ENCODE measurements at places on chromosomes 12 and 14. TPM values are rescaled to one million over a fixed set of nuclear protein-coding genes. Genes with fewer than 3 reads are reported as not detected.
A peak's percentile ranks its signal among the peaks of the same experiment; 100 is the strongest.

Gene ACIN1
- total RNA-seq: 229 TPM

Gene C3AR1
- total RNA-seq: 4.6 TPM

Gene SLC39A2
- total RNA-seq: 0.83 TPM

Gene PIANP
- total RNA-seq: 2.6 TPM

Gene VASH1
- total RNA-seq: 9.0 TPM

Gene RAD51AP1
- total RNA-seq: 2.3 TPM

Gene DAZAP2
- 221 TPM for total RNA-seq

Gene TWF1
- total RNA-seq: 144 TPM

Gene LHX5
- total RNA-seq: not detected

Gene GALNT16
- 1.6 TPM for total RNA-seq

Gene ISCU
- total RNA-seq: 131 TPM

Gene PSMB5
- 67.6 TPM for total RNA-seq

Gene CCDC198
- 28.3 TPM for total RNA-seq

DNA sequence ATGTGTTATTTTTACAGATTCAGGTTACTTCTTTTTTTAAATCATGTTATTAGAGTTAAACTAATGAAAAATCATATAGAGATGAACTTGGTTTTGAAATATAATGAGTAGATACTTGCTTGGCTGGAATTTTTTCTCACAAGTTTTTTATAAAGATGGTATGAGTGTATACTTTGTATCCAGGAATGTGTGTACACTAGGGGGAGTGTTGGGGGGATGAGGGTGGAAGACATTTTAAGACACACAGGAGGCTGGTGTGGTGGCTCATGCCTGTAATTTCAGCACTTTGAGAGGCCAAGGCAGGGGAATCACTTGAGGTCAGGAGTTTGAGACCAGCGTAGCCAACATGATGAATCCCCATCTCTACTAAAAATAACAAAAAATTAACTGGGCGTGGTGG, 23.2 kb downstream of the PPM1A start:
- no peak for DNase-seq

DNA sequence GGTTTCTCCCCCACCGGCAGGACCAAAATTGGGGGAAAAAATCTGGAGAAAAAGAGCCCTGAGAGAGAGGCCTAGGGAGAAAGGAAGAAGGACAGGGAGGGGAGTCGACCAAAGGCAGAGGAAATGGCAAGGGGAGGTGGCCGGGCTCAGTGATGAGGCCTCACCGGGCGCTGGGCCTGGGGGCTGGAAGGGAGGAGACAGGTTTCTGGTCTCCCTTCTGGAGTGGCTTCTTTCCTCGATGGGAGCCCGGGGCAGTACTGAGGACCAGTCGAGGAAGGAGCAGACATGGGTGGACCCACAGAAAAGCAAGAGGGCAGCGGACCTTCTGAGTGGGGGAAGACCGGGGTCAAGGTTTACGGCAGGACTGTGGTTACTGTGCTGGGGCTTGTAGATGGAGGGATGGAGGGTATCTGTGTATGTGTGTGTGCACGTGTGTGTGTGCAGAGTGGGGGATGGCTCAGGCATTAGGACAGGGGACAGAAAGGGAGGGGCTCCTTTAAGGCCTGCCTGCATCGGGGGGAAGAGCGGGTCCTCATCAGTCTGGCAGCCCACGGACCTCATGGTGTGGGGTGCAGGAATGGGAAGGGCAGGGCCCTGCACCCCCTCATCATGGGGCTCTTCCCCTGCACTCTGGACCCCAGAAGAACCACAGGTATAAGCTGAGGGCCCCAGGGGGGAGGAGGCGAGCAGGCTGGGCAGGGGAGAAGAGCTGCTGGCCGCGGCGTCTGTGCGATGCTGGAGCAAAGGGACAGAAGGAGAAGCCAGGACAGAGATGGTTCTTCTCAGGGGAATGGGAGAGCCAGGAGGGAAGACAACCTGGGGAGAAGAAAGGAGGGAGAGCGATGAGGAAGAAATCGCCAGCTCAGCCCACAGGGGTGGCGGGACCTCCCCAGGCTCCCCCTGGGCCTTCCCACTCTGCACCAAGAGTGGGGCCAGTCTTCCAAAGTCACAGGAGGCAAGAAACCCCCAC, 15.1 kb upstream of the RPLP0 start:
- DNase-seq: no peak

- no peak for DNase-seq
Measured at GRCh38 chr12:71415336-71416231, 24.0 kb upstream of the LGR5 start.

DNA sequence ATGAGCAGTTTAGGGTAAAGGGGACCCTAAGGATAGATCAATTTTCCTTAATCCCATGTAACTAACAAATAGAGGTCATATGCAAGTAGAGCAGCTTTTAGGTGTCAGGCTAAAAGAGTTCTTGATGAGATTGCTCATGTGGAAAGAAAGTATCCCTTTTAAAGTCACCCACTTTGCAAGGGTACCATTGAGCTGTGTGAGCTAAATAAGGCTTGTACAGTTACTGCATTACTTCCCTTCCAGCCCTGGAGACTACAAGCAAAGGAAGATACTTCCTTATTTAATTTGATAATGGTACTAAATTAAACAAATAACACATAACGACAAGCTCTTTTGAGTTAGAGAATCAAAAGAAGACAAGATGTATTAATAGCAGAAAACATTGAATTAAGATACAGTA, 191.7 kb downstream of the TMX1 start:
- DNase-seq: no peak

DNA sequence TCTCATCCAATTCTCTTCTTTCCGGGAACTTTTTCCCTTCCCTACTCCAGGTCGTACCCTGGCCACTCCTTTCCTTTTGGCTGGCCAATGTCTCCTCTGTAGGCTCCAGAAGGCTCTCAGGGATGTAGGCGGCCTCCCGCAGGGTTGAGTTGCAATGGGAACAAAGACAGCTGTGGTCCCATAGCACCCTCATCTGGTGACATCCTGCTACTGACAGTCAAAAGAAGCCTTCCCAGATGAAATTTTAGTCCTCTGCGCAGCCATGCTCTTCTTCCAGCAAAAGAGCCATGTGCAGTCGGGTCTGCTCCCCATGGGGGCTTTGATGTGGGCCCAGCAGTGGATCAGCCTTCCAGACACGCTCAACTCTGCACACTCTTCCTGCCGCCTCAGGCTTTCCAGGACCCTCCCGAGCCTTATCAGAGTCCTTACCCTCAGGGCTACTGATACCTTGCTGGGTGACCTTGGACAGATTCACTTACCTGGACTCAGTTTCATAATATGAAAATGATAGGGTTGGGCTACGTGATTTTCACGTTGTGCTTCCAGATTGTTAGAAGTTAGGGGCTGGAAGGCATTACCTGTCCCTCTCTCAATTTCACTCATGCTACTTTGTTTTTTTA, 5.5 kb upstream of the CELA1 start:
- no peak for DNase-seq

- DNase-seq: no peak
Measured at GRCh38 chr12:29043069-29043468, 106.0 kb upstream of the FAR2 start.

DNA sequence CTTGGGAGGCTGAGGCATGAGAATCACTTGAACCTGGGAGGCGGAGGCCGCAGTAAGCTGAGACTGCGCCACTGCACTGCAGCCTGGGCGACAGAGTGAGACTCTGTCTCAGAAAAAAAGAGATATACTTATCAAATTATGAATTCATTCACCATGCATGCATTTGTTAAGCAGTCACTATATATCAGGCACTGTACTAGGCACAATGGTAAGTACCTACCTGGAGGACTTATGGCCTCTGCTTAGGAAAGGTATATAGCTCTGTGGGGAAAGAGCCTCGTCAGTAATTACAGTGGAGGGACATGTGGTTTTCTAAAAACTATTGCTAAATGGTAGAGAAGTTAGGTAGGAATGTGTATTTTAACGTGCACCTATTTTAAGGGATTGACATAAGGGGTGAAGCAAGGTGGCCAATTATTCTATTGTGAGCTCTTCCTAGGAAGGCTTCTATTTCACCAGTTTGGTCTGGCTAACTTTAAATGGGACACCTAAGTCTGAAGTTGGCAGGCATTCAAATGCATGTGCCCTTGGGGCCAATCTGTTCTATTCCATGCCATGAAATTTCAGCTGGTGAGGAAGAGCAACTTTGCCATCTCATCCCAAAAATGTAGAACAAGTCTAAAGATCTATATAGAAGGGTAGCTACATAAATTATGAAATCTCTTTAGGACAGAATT, 15.0 kb downstream of the TCP11L2 start:
- DNase-seq: no peak

GRCh38 chr14:103401223-103402214, 16.3 kb downstream of the MARK3 start:
- no peak for DNase-seq

DNA sequence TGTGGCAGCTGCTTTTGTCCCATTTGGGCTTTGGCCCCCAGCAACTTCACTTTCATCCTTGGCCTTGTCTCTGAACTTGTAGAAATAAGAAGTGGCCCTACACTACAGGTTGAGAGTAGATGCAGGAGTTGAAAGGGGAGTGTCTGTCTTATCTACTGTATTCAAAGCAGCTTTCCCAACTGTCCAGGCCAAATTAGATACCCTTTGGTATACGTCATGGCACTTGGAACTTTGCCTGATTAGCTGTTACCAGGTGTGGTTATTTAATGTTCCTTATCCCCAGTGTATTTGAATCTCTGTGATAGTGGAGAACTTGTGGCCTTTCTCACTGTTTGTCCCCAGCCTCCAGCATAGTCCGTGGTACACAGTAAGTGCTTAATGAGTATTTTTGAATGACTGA, 33.5 kb downstream of the SUDS3 start:
- no peak for DNase-seq

DNA sequence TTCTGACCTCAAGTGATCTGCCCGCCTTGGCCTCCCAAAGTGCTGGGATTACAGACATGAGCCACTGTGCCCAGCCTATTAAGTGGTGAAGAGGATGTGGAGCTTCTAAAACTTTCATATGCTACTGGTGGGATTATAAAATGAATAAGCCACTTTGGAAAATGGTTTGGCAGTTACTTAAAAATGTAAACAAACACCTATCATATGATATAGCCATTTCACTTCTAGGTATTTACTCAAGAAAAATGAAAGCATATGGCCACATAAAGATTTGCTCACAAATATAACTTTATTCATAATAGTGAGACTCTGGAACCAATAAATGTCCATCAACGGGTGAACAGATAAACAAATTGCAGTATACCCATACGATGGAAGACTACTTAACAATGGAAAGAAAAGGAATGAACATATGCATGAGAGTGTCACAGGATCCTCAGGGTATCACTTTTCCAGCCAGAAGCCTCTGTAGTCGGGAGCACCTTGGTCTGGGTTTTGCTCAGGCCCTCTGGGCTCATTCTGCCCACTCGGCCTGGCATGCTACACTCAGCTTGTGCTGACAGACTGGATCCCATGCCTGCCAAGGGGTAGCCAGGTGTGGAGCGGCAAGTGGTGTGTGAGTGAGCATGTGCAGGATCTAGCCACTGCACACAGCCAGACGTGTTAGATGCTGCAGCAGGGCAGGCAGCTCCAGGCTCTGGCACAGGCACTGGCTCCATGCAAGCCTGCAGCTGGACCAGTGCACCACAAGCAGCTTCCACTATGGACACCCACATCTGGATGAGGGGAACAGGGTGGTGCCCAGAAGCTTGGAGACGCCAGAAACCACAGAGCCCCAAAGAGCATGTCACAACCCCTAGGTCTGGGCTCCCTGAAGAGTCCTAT, 213.2 kb upstream of the DIO3 start:
- peak; percentile 18 for DNase-seq

GRCh38 chr14:50943943-50944646, at the start of gene PYGL:
PYGL (minus strand) TSS chr14:50944483; CDS start chr14:50944403, 80 bp downstream.
- DNase-seq: peak; percentile 73

DNA sequence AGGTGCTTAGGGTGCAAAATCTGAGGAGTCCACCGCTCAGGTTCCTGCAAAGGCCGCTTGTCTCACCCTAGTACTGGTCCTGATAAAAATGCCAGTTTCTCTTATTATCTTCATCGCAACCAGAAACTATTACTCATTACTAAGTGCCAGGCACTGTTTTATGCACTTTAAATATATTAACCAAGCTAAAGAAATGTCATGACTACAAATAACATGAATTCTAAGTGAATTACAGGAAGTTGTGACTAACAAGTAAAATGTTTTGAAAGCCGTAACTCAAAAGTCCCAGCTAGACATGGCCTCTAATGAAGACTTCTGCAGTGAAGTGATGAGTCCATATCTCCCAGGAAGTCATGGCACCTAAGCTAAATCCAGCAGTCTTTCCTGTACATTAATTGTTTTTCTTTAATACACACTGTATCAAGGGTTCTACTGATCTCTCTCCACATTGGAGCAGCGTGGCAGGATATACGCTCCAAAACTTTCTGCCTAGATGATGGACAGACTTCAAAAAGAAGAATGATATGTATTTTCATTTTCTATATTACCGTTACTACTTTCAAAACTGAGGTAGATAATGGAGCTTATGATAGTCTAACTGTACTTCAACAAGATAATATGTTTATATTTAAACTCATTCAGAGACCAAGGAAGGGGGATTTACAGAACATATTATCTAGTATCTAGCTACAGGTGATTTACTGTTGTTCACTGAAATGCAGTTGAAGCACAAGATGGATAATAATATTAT, 117.3 kb upstream of the ARID2 start:
- no peak for DNase-seq

DNA sequence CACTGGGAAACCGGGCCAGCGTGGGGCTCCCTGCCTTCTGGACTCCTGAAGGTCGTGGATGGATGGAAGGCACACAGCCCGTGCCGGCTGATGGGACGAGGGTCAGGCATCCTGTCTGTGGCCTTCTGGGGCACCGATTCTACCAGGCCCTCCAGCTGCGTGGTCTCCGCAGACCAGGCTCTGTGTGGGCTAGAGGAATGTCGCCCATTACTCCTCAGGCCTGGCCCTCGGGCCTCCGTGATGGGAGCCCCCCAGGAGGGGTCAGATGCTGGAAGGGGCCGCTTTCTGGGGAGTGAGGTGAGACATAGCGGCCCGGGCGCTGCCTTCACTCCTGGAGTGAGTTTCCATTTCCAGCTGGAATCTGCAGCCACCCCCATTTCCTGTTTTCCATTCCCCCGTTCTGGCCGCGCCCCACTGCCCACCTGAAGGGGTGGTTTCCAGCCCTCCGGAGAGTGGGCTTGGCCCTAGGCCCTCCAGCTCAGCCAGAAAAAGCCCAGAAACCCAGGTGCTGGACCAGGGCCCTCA, 26.9 kb downstream of the HIP1R start:
- no peak for DNase-seq

- no peak for DNase-seq
Measured at GRCh38 chr12:92844151-92844763, 84.8 kb downstream of the EEA1 start.

- DNase-seq: no peak
Measured at GRCh38 chr14:59543873-59544272, 32.7 kb downstream of the CCDC175 start.

GRCh38 chr12:131493068-131493826, 217.6 kb upstream of the SFSWAP start:
- DNase-seq: no peak

GRCh38 chr12:3107954-3108353, 30.8 kb downstream of the TSPAN9 start:
- DNase-seq: no peak

DNA sequence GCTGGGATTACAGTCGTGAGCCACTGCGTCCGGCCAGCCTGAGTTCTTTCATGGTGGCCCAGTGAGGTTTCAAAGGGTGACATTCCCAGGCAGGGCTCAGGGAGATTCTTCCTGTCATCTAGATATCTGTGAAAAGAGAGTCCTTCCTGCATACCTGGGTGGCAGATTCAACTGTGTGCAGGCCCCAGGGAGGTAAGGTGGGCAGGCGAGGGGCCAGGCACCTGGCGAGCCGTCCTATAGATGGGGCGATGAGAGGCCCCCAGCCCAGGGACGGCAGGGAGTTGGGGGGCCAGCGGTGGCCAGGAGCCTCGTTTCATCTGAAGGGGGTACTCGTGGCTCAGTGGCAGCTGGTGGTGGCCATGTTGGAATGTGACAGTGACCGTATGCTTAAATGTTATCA, 7.1 kb upstream of the EP400 start:
- DNase-seq: no peak

Measured in ureter (tissue), 1 donor.